Activated gamma-delta T cell treated with anti-CD3 and anti-CD28 coated beads, Interleukin-2, amount 50 U/mL, for 16 hours (primary cell): ENCODE measurements at places on chromosomes 6 and 20.

GRCh38 chr20:53073636-53074415 is 101.7 kb downstream of the TSHZ2 start:
- no peak for DNase-seq

DNA sequence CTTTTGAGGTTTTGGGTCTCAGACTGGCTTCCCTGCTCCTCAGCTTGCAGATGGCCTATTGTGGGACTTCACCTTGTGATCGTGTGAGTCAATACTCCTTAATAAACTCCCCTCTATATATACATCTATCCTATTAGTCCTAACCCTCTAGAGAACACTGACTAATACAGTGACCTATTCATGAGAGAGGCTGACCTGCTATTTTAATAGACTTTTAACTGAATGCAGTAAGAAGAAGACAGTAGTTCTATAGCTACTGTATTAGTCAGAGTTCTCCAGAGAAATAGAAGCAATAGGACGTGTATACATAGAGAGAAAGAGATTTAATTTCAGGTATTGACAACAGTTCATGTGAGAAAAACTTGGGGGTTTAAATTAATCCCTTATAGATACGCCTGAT is 53.3 kb upstream of the SMLR1 start:
- no peak for DNase-seq

- DNase-seq, result no peak
Observed at GRCh38 chr20:21180248-21180647, 54.4 kb downstream of the KIZ start.

DNA sequence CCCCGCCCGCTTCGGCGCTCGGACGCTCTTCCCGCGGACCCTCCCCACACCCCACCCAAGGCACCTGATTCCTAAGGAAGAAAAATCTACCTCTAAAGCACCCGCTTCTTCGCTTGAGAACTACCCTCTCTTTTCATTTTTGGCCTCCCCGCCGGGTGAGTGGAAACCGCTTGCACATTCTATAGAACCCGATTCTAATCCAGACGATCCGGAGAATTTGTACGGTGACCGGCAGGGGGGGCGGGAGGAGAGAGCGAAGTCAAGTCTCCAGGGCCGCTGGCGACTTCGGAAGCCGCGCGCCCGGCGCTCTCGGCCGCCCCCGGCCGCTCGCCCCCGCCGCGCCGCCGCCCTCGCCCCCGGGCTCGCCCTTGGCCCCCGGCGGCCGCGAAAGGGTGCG is at the start of gene RBM24:
Gene RBM24 (plus strand): TSS at position 262 of the 397 bp plus-strand sequence. CDS start 221 bp downstream, outside the sequence.
- no peak for DNase-seq

GRCh38 chr6:96913621-96914020 is 10.9 kb upstream of the KLHL32 start:
- DNase-seq, result no peak

GRCh38 chr6:27837625-27838057 is 74.6 kb downstream of the OR2B2 start:
- DNase-seq, result no peak

- DNase-seq, result no peak
Observed at GRCh38 chr6:90329386-90330077, 32.9 kb upstream of the BACH2 start.

GRCh38 chr6:116667623-116668022 is 943 bp downstream of the ZUP1 start:
- no peak for DNase-seq

- no peak for DNase-seq
Observed at GRCh38 chr6:145631374-145631773, 103.9 kb downstream of the EPM2A start.

- DNase-seq, result no peak
Observed at GRCh38 chr20:32858701-32859372, at the start of gene EFCAB8. Gene EFCAB8 (plus strand): TSS chr20:32858923. CDS start chr20:32863793, 4,870 bp downstream.

DNA sequence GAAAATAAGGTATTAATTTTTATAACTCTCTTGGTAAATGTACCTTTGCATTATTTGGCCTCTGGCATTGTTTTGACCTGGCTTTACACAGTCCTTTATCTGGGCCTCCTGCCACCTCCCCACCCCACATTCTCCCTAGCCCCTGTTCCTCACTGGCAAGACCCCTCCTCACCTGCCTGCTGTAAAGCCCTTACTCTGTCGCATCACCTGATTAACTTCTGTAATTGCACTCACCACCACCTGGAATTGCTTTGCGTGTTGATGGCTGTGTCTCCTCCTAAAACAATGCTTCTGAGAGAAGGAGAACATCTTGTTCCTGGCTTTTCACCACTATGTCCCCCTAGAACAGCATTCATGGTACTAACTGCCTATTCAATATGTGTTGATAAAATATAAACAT is 24.8 kb downstream of the SNX9 start:
- DNase-seq, result no peak

DNA sequence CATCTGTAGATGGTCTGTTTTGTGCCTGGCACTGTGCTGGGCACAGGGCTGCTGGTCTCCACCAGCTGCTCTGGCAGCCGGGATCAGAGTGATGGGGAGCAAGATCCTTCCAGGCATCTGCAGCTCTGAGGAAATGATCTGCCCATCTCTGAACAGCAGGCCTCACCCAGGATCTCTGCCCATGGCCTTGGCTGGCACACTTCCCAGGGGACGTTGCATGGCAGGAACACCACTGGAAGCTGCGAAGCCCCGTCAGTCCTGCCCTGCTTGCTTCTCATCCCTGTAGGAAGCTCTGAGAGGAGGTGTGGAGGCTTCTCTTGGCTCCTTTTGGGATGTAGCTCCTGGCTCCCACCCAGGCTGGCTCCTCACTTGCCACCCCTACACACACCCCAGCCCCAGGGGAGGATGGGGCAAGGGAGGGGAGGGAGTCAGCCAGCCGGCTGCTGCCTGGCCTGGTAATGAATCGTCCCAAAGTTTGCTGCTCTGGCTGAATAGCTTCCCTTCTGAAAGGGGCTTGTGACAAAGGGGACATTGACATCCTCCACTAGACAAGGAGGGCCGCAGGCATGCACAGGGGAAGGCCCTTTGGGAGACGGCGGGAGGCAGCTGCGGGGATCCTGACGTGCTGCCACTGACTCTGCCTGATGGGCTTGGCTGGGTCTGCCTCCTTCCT is 108.9 kb downstream of the VEGFA start:
- no peak for DNase-seq

DNA sequence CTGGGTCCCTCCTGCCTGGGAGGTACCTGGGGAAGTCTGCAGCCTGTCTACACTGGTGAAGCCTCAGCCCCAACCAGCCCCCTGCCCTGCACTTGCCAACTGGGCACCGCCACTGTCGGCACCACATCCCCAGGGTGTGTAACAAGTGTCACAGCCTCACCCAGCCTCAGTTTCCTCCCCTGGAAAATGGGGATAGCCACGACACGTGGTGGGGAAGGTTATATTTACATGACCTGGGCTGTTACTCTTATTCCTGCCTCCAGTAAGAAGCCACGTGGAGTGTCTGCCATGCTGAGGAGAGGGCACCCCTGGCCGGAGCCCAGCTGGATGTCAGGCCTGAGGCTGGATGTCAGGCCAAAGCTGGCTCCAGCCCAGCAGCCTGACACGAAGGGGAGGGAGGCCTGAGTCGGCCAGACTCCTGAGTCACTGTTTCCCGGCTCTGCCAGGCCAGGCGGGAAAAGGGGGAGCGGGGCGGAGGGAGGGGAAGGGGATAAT is 44.9 kb downstream of the SNAI1 start:
- no peak for DNase-seq

DNA sequence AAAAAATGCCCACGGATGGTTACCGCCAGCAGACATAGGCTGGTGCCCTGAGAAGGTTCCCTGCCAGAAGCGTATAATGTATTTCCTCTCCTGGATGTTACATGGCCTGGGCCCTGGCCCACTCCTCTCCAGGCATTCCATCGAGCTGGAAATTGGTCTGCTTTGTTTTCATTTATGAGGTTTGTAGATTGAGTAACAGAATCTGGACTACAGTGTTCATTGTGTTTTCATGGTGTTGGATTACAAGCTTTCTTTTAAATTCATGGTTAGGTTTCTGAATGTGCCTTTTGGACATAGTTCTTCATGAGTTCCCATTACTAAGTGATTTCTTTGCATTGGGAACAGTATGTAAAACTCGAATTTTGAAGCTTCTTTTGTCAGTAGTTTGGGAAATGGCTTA is 6.4 kb downstream of the TIAM2 start:
- DNase-seq, result no peak

DNA sequence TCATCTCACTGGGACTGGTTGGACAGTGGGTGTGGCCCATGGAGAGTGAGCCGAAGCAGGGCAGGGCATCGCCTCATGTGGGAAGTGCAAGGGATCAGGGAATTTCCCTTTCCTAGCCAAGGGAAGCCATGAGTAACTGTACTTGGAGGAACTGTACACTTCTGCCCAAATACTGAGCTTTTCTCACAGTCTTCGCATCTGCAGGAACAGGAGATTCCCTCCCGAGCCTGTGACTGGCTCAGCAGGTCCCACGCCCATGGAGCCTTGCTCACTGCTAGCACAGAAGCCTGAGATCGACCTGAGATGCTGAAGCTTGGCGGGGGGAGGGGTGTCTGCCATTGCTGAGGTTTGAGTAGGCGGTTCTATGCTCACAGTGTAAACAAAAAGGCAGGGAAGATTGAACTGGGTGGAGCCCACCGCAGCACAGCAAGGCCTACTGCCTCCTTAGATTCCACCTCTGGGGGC is 10.4 kb upstream of the CALHM5 start:
- no peak for DNase-seq

GRCh38 chr6:130982941-130983456 is 80.0 kb downstream of the EPB41L2 start:
- DNase-seq, result no peak

DNA sequence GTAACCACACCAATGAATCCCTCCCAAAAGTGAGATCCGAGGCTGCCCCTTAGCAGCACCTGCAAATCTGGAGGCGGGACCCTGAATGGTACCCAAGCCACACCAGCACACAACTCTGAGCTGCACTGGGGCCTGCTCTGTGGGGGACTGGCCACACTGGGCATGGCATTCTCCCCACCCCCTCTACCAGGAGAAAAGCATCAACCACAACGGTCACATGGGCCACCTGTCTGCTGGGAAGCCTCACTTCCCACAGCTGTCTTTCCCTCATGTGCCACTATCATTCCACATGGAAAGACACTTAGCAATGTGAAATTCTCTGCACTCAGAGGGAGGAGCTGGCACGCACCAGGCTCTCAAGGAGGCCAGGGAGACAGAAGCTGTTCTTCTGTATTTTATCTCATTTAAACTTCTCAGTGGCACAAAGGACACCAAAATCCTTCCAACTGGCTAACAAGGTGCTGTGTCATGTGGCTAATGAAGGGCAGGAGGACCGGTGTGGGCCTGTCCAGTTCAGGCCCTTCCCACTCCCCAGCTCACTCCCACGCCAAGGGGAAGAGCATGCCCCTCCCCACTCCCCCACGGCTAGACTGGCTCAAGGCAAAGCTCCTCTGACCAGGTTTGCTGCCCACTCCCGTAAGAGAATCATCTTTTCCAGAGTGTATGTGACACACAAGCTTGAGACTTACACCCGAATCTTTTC is 19.0 kb downstream of the YTHDF1 start:
- no peak for DNase-seq

DNA sequence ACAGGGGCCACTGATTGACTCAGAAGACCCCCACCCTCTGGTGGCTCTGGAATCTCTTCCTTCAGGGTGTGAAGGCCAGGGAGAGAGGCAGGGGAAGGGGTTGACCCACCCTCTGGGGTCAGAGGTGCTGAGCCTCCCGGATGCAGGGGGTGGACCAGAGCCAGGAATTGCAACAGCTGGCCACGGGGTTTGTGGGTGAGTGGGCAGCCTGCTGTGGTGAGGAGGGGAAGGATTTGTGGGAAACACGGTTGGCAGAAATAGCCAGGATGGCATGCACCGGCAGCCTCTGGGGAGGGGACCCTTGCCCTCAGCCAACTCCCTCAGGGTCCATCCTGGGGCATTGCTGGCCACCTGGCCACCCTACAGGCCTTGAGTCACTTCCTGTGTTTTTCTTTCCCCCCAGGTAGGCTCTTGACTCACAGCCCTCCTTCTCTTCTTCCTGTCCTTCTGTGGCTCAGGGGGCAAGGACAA is 92.8 kb downstream of the MRPL14 start:
- DNase-seq, result no peak

DNA sequence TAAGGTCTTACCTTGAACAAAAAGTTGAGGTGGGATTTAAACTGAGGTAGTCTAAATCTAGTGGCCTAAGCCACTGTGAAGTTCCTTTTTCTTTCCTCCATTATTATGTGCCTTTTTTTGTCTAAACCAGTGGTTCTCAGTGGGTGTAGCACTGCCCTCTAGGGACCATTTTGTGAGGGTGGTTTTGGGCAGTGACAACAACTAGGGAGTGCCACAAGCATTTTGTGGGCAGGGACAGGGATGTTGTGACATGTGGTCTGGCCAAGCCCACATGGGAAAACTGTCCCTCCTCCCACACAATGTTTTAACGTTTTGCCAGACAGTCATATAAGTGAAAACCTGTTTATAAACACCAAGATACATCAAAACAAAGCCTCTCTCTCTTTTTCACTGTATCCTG is 899.4 kb upstream of the FLRT3 start:
- DNase-seq, result no peak

DNA sequence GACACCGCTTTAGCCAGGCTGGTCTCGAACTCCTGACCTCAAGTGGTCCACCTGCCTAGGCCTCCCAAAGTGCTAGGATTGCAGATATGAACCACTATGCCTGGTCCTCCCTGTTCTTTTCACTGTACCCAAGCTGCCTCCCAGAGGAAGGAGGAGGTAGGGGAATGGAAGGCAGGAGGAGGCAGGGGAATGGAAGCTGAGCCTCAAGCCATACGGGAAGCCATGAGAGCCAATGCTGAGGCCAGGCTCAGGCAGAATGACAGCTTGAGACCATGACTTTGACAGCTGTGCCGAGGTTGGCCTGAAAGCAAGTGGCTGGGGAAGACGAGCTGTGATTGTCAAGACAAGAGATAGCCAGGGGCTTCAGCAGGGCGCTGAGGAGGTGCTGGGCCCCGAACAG is 13.6 kb upstream of the ZNF335 start:
- no peak for DNase-seq

- DNase-seq, result no peak
Observed at GRCh38 chr20:58359441-58359840, 29.6 kb upstream of the VAPB start.

GRCh38 chr20:51598556-51598955 is 56.0 kb upstream of the NFATC2 start:
- DNase-seq, result no peak

- DNase-seq, result no peak
Observed at GRCh38 chr6:163671355-163671754, 256.8 kb downstream of the QKI start.

- no peak for DNase-seq
Observed at GRCh38 chr6:6742535-6742934, 154.0 kb downstream of the LY86 start.

DNA sequence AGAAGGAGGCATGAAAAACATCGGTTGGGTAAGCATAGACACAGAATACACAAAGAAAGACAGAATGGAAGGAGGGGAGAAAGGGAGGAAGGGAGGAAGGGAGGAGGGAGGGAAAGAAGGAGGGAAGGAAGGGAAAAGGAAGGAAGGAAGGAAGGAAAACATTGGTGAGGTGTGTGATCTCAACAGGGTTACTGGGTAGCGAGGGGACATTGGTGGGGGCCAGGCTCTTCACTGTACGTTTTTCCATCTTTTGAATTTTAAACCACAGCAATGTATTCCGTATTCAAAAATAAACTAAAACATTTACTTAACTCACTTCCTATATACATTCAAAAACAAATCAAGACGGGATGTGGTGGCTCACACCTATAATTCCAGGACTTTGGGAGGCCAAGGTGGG is 20.7 kb upstream of the BPIFA2 start:
- DNase-seq, result no peak

- no peak for DNase-seq
Observed at GRCh38 chr6:132142308-132142707, 191.1 kb upstream of the CCN2 start.

- DNase-seq, result no peak
Observed at GRCh38 chr20:62496568-62497218, 20.9 kb upstream of the GATA5 start.
